Urinary bladder (tissue), 4 donors: ENCODE measurements at places on chromosomes 5 and 9. TPM values are rescaled to one million over a fixed set of nuclear protein-coding genes. Genes with fewer than 3 reads are reported as not detected.
A peak's percentile ranks its signal among the peaks of the same experiment; 100 is the strongest.

DNA sequence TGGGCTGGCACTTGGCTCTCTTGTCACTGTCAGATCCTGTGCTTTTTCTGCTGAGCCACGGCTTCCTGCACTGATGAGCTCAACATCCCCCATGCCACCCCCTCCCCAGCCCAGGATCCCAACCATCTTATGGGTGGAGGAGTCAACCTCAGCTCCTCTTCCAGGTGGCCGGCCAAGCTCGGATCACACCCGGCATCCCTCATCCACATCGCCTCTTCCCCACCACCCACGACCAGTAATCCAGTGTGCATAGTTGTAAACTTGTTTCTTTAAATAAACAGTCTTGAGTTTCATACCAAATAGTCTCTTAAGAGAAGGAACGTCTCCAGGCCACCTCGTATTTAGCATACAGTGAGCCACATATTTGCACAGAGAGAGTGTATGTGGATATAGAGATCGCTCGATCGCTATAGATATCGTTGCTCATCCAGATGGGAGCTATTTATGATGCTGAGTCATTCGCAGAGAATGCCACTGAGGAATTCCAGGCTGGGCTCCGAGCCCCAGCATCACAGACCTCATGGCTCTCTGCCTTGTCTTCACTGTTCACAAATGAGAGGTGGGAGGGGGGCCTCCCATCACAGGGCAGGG, 61.8 kb upstream of the CPLX2 start:
- DNase-seq, result no peak

DNA sequence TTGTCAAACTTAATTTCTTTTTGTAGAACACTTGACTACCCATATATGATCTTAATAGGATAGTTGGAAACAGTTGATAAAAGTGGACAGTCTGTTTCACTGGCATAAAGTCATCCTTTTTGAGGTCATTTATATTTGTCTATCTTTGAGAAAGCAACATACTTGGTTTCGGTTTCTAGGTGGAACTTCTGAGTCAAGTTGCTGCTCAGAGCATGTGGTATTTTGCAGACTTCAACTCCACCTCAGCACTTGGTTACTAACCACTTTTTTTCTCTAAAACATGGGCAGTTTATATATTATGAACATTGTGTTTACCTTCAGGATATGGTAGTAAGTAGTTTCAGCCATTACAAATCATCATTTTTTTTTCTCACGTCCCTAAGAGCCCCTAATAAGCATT, 1749.0 kb upstream of the C9orf72 start:
- DNase-seq, result no peak

DNA sequence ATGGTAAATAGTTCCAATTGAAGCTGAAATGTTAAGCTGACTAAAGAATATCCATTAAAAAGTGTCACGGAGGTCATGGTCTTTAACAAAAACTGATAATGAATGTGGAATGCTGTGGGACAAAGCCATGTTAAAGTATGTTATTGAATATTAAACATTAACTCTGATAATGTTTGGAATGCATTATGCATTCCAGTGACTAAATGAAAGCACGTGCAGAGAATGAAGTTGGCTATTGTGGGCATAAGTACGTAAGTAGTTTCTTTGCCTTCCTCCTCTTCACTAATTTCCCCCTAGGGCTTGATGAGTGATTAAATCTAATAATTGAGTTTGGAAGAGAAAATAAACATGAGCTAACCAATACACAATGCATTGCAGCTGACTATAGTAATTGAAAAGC, 640.4 kb upstream of the CDH10 start:
- DNase-seq, result no peak

FOXD4L5 gene
- 0.05 TPM for total RNA-seq

TMEM8B gene
- total RNA-seq, result 4.8 TPM

GRCh38 chr9:114082017-114082762, 4.1 kb upstream of the AMBP start:
- peak; percentile 85 for DNase-seq

DNA sequence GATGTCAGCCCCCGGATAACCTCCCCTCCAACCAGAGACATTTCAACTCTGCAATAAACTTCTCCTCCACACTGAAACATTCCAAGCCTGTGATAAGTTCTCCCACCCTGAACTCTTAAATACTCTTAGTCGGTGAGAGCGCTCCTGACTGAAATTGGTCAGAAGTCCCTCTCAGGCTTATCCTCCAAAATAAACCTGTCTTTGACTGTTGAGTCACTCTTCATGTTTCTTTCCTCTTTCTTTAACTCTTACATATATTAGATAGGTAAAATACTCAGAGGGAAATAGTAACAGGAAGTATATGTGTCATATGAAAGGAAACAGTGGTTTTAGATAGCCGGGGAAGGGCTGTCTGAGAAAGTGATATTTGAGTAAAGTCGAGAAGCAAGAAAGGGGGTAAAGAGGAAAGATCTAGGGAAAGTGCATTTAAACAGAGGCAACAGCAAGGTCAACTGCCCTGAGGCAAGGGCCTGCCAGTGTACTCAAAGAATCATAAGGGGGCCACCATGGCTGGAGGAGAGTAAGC, 11.0 kb upstream of the FAM81B start:
- no peak for DNase-seq

INSL6 gene
- total RNA-seq, result not detected

DNA sequence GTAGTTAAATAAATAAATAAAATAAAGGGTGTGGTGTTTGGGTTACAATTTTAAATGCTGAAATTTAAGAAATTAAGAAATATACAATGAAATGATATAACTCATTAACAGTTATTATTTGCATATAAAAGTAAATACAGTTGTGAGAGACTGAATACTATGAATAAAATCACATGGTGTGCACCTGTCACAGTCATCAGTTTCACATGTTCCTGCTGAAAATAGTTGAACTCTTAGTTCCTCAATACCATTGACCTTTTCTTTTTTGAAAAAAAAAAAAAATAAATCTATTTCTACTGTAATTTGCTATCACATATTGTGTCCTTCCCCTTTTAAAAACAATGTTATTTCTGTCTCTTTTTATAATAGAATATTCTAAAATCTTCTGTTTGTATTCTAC, 130.9 kb upstream of the CHD1 start:
- DNase-seq, result no peak

DNA sequence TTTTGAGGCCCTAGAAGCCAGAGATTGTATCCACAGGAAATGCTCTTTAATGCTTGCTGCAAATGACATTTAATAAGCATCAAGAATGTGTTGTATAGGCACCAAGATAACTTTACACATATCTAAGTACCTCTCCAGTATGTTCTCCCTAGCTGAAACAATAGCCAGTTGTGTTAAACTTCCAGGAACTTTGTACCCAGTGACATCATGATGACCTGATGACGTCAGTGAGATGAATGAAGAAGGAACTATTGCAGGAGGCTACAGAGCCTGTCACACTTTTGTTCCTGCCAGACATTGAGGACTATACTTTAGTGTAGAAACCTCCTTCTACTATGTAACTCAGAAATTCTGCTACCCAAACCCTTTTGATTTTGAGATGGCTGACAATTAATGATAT, 129.8 kb downstream of the CD180 start:
- DNase-seq, result no peak

GRCh38 chr9:13717322-13718054, 438.0 kb upstream of the MPDZ start:
- DNase-seq, result no peak

GCNT4 gene
- 16.7 TPM for total RNA-seq

BAAT gene
- not detected for total RNA-seq

DNA sequence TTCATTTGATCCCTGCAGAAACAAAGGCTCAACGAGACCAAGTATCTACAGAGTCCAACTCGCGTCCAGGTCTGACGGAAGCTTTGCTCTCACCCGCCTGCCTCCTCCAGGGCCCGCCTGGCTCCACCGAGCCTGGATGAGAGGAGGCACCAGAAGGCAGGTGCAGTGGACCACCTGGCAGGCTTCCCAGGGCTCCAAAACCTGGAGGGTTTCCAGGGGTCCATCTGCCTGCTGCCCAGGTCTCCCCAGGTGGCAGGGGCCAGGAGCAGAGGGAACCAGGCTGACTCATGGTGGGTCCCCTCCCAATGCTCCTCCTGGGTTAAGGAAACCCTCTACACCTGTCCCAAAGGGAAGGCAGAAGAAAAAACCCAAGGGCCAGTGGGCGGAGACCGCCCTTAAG, 59.5 kb downstream of the VAV2 start:
- no peak for DNase-seq

CFAP157 gene
- total RNA-seq, result not detected

GRCh38 chr5:53071738-53072137, 37.8 kb downstream of the MOCS2 start:
- DNase-seq, result no peak

DNA sequence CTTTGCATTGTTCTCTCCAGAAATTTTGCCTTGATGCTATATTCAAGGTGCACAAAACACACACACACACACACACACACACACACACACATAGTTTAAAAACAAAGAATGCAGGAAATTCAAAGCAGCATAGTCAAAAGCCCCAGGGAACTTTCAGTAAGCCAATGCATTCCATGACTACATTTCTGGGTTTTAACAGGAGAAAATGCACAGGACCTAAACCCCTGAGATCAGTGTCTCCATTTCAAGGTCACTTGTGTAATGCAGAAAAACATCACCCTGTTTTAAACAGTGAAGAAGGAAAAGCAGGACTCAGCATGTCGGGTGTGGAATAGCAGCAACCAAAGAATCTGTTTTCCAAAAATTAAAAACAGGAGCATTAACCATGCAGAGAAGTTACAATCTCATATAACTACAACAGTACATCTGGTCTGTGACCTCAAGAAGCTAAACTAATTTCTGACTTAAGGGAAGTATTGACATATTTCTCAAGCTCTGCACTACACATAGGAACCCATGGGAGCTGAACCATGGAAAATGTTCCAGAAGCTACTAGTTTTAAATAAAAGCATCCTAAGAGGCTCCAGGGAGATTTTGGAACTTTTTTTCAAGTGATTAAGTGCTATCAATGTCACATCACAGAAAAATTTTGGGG, 296.7 kb downstream of the HINT1 start:
- DNase-seq, result no peak

SH2D3C gene
- total RNA-seq, result 11.6 TPM

GRCh38 chr5:155540000-155540595, 526.5 kb downstream of the KIF4B start:
- no peak for DNase-seq
